Stimulated activated effector memory CD8-positive, alpha-beta T cell treated with anti-CD3 and anti-CD28 coated beads, Interleukin-12 subunit alpha, Interleukin-12 subunit beta, amount 100 ng/mL, for 72 hours (primary cell): ENCODE measurements at places on chromosomes 6 and 20.

GRCh38 chr20:51125780-51126179 lies 102.9 kb upstream of the KCNG1 start:
- no peak for DNase-seq

DNA sequence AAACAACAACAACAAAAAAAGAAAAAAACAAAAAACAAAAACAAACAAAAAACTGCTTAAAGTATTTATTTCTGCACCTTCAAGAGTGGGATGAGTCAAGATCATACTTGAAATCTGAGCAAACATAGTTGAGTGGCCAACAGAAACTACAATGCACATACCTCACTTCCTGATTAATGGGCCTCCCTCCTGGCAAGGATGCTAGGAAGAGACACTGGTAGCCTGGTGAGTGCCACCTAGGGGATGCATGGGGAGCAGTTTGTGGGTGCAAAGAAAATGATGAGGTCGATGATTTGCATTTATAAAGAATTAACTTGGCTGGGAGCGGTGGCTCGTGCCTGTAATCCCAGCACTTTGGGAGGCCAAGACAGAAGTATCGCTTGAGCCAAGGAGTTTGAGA lies 808.1 kb downstream of the MAFB start:
- no peak for DNase-seq

GRCh38 chr6:113258771-113259170 lies 598.4 kb upstream of the MARCKS start:
- DNase-seq = no peak

- no peak for DNase-seq
These were observed 101.2 kb upstream of the ARMC2 start for GRCh38 chr6:108746836-108747575.

DNA sequence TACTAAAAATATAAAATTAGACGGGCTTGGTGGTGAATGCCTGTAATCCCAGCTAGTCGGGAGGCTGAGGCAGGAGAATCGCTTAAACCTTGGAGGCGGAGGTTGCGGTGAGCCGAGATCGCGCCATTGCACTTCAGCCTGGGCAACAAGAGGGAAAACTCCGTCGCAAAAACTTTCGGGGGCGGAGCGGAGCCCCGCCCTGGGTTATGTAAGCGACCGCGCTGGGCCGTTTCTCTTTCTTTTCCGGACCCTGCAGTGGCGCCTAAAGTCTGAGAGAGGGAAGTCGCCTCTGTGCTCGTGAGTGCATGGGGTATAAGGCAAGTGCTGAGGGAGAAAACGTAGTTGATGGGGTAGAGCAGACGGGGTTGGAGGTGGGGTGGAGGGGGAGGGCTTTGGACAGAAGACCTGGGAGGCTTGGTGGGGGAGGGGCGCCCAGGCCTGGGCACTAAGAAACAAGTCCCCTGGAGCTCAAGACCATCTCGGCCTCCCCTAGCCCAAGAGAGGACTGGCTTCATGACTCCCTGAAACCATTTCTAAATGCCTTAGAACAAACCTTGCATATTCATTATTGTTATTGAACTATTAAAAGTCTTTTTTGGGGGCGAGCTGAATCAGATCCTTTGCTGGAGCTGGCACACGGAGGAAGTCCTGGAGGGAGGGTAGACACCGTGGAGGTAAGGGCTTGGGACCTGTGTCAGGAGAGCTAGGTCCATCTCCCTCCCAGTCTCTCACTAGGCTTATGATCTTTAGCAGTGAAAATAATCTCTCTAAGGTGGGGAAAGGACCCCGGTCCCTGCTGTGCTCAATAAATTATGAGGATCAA lies 2.7 kb upstream of the MICA start:
- DNase-seq = peak; percentile 78

- DNase-seq = no peak
These were observed 18.2 kb downstream of the WRNIP1 start for GRCh38 chr6:2783188-2783963.

GRCh38 chr6:28563430-28564095 lies 37.9 kb downstream of the GPX5 start:
- no peak for DNase-seq

DNA sequence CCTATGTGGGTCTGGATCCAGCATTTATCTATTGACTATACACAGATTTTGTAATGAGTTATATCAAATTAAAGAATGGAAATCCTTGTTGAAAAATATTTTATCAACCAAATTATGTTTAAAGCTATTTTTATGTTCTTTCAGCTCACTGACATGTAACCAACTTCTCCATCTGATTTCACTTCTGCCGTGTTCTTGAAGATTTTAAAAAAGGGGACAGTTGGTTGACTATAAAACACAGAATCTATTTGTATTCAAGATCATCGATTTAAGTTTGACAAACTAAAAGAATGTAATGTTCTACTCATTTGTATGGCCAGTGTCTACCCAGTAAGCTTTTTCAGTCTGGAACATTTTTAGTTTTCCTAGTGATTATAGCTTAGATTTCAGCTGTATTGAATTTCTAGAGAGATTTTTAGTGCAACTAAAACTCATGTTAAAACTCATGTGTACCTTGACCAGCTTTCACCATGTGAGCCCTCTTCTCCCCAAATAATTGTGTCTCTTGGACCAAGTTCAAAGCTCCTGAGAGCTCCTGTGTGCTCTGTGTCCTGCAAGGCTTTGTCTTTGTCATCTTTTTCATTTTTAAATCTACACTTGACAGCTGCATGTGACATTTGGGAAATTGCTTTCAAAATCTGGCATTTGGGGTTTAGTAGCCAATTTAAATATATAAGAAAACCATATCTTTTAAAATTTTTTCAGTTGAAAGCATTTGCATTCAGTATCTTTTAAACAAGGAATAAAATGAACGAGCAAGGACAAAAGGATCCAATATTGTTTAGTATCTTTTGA lies 118.4 kb upstream of the TIAM2 start:
- no peak for DNase-seq

DNA sequence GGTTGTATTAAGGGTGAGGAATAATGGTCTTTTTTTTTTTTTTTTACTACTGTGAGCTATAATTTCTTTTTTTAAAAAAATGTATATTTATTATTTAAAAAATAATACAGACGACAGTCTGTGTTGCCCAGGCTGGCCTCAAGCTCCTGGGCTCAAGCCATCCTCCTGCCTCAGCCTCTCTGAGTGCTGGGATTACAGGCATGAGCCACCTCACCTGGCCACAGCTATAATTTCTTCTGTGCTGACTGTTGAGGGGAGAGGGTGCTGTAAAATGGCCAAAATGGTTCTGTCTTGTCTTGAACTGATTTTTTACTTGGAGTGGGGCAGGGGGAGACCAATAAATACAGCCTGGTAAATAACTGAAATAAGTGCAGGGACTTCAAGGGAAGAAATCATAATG lies 3.6 kb downstream of the SRSF3 start:
- DNase-seq = no peak

DNA sequence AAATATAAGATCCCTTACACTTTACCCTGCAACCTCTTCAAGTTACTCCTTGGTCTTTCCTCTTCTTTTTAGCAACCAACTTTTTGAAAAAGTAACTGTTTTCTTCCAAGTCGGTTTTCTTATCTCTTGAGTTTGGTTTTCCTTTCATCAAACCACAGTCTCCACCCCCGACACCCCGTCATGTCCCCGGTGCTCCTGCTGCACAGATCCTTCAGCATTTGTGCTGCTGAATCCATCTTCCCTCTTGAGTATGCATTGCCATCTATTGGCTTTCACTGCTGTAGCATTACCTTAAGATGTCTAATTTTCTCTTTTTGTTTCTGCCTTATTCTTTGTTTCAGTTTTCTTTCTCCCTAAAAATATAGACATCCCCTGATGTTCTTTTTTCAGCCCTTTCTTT lies 11.9 kb upstream of the TNFRSF21 start:
- DNase-seq = no peak

- DNase-seq = no peak
These were observed 1.5 kb downstream of the TNFRSF21 start for GRCh38 chr6:47308198-47308517.

- DNase-seq = no peak
These were observed 3.5 kb downstream of the NDUFAF5 start for GRCh38 chr20:13788167-13788834.

DNA sequence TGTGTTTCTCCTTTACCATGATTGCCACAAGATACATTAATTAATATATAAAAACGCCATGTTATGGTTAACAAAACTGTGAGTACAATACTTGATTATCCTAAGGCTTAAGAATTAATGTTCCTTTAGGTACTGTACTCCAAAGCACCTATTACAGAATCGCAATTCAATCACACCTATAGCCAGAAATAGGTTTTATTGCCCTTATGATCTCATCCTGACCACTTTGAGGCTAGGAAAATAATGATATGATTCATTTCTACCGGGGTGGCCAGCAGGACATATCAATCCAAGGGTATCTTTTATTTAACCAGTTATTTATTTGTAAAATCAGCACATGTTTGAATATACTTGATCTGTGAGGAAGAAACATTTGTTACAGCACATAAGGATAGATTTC lies 396.6 kb upstream of the GJE1 start:
- DNase-seq = no peak

DNA sequence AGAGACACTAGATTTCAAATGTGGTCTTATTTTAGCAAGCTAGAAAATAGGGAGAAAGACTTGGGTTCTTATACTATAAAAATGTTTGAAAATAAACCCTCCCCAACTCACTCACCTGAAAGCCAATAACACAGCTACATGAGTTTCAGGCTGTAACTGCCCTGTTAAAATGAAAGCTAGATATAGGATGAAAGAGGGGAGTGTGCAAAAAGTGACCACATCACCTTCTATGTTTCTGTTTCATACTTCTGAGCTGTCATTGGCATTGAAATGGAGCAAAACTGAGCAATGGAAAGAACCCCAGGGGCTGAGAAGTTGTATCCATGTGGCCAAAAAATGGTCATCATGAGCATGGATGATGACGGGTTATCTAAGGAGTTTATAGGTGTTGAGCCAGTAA lies 148.1 kb upstream of the TENT5A start:
- no peak for DNase-seq

DNA sequence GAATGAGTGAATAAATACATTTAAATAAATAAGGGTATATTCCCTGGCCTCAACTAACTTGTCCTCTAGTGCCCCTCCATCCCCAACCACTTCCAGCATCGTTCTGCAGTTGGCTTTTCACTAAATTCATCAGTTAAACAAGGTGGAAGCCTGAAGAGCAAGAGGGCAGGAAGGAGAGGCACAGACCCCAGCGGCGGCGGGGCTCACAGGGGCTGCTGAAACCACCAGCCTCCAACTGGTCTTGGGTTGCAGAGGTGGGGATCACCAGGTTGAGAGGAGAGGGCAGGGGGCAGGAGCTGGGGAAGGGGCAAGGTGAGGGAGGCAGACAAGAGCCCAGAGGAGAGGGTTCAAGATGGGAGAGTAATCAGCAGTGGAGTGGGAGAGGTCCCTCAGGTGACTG lies 27.1 kb downstream of the KCNK5 start:
- no peak for DNase-seq

DNA sequence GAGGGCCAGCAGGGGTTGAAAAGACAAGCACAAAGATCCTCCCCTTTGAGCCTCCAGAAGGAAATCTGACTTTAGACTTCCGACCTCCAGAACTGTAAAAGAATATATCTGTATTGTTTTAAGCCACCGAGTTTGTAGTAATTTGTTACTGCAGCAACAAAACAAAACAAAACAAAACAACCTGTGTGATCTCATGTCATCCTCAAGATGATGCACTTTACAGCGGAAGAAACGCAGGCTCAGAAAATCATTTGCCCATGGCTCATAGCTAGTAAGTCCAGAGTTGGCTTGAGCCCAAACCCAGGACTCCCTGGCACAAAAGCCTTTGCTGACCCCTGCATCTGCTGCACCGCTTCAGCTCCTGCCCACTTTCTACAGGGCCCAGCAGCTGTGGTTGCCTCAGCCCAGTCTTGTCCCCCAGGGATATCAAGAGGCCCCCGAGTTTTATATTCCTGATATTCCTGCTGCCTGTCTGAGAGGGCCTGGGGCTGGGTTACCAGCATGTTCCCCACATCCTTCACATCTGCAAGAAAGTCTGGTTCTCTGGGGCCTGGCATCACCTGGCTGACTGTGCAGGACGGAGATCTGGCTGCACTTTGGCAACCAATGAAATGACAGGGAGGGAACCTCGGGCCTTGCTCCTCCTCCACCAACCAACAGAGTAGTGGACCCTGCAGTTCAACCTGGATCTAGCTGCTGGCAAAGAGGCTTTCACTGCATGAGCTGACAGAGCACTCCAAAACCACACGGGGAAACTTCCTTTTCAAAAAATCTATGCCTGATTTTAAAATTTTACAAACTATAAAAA lies 56.9 kb downstream of the JPH2 start:
- DNase-seq = no peak

GRCh38 chr20:6908673-6909072 lies 141.2 kb downstream of the BMP2 start:
- DNase-seq = no peak

DNA sequence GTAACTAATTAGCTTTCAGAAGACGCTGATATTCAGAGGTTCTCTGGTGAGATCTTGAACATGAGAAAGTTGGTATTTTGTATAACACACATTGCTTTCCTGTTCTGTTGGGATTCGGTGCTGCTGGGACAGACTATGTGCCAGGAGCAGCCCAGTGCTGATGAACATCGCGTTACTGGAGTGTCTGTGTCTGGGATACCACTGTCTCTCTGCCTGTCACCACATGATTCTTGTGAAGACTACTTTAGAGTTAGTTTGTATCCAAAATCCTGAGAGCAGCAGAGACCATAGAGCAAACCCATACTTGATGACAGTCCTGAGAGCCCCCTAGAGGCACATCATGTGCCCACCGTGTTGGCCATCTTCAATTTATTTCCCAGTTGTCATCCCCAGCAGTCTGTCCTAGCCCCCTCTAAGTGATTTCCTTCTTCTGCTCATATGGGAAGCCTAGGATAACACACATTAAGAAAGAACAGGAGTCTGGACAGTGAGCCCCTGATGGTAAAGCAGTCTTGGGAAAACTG lies 41.8 kb upstream of the TINAG start:
- DNase-seq = no peak

- DNase-seq = no peak
These were observed 566.6 kb upstream of the EPHA7 start for GRCh38 chr6:93985953-93986352.

- DNase-seq = no peak
These were observed 79.9 kb upstream of the CCDC167 start for GRCh38 chr6:37579444-37580067.

GRCh38 chr20:52420805-52421204 lies 229.2 kb upstream of the ZFP64 start:
- no peak for DNase-seq

- DNase-seq = no peak
These were observed 123.0 kb downstream of the DOK5 start for GRCh38 chr20:54598352-54598751.

- no peak for DNase-seq
These were observed 35.4 kb upstream of the ZNFX1 start for GRCh38 chr20:49313283-49313682.
